Cardiac muscle cell (in vitro differentiated cells and primary cell): ENCODE measurements at places on chromosomes 16 and 17. TPM values are rescaled to one million over a fixed set of nuclear protein-coding genes. Genes with fewer than 3 reads are reported as not detected.
A peak's percentile ranks its signal among the peaks of the same experiment; 100 is the strongest.

DNA sequence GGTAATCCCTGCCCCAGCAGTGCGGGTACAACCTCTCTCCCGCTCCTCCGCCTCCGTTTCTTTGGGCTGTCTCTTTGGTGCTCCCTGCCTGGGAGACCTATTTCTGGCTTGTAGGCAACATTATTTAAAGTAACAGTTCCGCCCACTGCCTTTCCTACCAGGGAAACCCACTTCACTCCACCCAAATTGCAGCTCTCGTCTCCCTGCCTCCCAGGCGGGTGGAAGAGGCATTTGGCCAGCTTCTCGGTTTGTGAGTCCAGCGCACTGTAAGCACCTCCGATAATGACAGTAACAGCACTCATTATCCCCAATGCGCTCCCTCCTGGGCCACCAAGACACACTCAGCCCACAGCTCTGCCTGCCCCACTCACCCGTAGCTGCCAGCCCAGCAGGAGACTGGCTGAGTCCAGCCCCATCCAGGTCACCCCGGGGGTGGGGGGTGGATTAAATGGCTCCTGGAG is 165.1 kb upstream of the CDC42EP4 start:
- no peak for DNase-seq

GRCh38 chr16:85754413-85754812 is 3.5 kb upstream of the C16orf74 start:
- DNase-seq = no peak

GRCh38 chr16:84292011-84292410 is 2.7 kb upstream of the WFDC1 start:
- DNase-seq = no peak

GRCh38 chr17:28326114-28326513 is 7.1 kb downstream of the TMEM97 start:
- DNase-seq = no peak

DNA sequence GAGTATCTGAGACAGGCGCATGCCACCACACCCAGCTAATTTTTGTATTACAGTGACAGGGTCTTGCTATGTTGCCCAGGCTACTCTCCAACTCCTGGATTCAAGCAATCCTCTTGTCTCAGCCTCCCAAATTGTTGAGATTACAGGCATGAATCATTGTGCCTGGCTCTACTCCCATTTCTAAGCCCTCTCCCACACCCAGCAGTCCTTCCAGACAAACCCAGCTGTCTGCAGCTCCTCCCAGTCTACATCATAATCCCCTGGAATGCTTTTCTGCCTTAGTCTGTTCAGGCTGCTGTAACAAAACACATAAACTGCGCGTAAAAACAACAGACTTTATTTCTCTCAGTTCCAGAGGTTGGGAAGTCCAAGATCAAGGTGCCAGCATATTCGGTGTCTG is 144.5 kb downstream of the GRIN2A start:
- no peak for DNase-seq

DNA sequence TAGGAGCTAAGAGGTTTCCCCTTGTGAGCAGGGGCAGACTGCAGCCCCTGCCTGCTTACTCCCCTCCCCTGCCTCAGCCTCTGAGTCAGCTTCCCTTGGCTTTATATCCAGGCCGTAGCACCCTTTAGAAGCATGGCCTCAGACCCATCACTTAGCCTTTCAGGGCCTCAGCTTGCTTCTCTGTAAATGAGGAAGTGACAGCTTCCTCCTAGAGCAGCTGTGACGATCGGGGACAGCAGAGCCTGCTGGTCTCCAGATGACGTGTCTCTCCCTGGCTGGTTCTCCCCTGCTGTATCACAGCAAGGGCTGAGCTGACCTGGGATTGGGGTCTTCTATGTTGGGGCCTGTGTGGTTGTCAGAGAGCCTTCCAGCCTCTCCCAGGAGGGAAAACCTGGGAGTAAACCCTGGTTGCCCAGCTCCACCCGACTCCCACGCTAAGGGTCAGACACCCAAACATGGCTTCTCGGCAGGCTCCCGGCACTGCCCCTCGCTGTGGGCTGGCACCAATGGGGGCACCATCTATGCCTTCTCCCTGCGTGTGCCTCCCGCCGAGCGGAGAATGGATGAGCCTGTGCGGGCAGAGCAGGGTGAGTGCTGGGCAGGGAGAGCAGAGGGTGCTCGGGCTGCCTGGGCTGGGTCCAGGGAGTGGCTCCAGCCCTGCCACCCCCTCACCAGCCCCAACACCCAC is 16.3 kb upstream of the MYO15B start:
- DNase-seq = peak; percentile 21

- no peak for DNase-seq
Observed at GRCh38 chr17:77529328-77529650, 388.5 kb downstream of the SEC14L1 start.

- no peak for DNase-seq
Observed at GRCh38 chr16:67364600-67365235, 28.6 kb downstream of the TPPP3 start.

GRCh38 chr17:58311429-58311894 is 17.1 kb downstream of the TSPOAP1 start:
- no peak for DNase-seq

GRCh38 chr17:46273541-46274236 is 21.2 kb upstream of the LRRC37A start:
- DNase-seq = no peak

GRCh38 chr17:32440722-32441121 is 3.6 kb upstream of the PSMD11 start:
- no peak for DNase-seq

DNA sequence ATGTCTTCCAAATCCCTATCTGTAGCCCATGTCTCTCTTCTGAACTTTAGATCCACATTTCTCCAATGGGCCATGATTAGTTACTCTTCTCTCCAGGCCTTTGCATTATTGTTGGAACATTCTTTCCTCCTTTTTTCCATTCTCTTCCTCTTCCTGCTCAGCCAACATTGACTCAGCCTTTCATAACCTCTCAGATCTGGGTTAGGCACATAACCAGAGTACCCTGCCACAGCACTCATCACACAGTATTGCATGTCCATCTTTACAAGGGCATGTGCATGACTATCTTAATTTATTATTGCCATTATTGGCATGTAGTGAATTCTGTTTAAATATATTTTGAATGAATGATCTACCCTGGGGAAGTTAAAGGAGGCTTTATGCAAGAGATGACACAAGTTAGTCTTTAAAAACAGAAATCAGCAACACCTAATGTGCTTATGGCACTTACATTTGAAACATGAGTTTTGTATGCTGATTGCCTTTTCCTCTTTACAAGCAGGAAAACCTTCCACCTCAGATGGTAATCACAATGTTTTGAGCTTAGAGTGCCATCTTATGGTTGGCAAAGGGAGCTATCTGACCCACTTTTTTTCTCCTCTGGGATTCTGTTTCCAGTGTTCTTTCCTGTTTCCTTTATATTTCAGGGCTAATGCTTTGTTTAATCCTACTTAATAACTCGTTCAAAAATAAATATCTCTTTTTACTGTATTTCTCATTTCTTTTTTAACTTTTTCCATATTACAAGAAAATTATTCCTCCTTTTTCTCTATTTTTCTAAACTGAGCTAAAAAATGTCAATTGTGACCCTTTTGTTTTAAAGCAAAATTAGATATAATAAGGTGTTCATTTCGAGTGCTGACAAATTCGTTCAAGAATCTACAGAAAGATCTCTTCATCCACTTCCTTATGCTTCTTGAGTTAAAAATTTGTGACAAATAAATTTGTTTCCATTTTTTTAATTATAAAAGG is 151.0 kb upstream of the RBL2 start:
- peak; percentile 62 for DNase-seq

DNA sequence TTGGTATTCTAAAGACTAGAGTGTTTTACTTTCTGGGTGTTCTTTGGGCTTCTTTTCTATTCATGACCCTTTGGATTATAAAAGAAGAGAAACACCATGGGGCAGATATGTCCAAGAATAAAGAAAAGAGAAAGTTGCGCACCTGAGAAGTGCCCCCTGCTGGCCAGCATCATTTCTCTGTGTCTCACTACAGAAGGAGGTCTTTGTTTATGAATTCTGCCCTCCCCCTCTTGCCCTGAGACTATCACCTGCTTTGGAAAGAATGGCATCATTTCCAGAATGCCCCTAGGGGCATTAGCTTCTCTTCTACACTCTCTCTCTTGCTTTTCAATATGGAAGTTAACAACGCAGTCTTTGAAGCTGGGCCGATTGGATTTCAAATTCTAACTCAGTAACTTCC is 45.0 kb downstream of the CDH13 start:
- no peak for DNase-seq

DNA sequence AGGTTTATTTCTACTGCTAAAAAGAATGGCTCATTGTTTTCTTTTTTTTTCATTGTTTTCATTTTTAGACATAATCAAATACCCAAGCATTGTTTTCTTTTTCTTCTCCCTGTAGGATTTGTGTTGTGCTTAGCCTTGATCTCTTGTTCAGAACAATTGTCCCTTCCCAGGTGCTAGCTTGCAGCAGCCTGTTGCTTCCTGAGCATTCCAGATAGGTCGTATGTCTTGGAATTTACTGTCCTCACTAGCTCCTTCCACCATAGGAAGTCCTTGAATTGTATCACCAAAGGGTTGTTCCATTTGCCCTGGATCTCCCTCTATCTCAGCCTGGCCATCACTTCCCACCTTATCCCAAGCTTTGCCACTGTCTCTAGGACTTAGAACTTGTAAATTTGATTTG is 10.0 kb upstream of the VPS4A start:
- DNase-seq = no peak

- peak; percentile 51 for DNase-seq
Observed at GRCh38 chr17:20156196-20157000, 147.2 kb downstream of the SPECC1 start.

DNA sequence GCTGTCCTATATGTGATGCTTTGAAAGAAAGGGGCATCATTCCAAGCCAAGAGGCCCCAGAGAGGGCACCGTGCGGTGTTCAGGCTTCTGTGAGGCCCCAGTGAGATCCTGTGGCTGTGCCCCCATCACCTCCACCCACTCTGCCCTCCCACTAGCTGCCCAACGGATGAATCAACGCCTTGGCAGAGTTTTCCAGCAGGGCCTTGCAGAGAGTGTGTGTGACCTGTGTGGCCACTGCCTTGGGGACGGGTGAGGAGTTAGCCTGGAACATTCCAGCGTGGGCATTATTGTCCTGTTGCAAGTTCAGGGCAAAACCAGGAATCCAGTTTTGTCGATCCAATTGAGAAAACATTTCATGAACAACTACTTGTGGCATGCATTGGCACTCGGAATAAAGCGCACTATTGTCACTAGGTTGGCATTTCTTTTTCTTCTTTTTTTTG is 53.7 kb downstream of the SF3B3 start:
- no peak for DNase-seq

GRCh38 chr16:23768581-23768980 is 13.8 kb downstream of the CHP2 start:
- DNase-seq = no peak

GRCh38 chr17:68972119-68972704 is 17.0 kb upstream of the ABCA8 start:
- peak; percentile 58 for DNase-seq

GRCh38 chr16:72677662-72678447 is 370.1 kb downstream of the ZFHX3 start:
- no peak for DNase-seq

ENPP7 gene
- not detected in 2 replicates for total RNA-seq

TXNL4B gene
- 3.6 TPM in 2 replicates for total RNA-seq

ASGR2 gene
- total RNA-seq = not detected in 2 replicates

IGSF6 gene
- total RNA-seq = not detected in 2 replicates

OR1D2 gene
- not detected in 2 replicates for total RNA-seq

MSLN gene
- 0.32 and 4.5 TPM in 2 replicates for total RNA-seq

KRTAP1-5 gene
- total RNA-seq = not detected in 2 replicates

ADGRG3 gene
- not detected in 2 replicates for total RNA-seq

SLC43A2 gene
- 3.0 and 5.3 TPM in 2 replicates for total RNA-seq

KRTAP1-1 gene
- not detected in 2 replicates for total RNA-seq

CACNG5 gene
- total RNA-seq = not detected in 2 replicates

MRPS7 gene
- total RNA-seq = 64.8 and 81.6 TPM in 2 replicates

KRTAP2-2 gene
- not detected in 2 replicates for total RNA-seq

ARL5C gene
- 0.12 TPM in 1 of 2 replicates, not detected in the other for total RNA-seq

OTOA gene
- total RNA-seq = 0.11 and 0.51 TPM in 2 replicates

OR1A1 gene
- not detected in 2 replicates for total RNA-seq
